ENCODE measurements at places on chromosomes 13 and 19.

- DNase-seq = no peak
Observed at GRCh38 chr13:50168786-50169185, 153.5 kb downstream of the KCNRG start.

- no peak for DNase-seq
Observed at GRCh38 chr13:100790405-100790804, 115.8 kb upstream of the TMTC4 start.

DNA sequence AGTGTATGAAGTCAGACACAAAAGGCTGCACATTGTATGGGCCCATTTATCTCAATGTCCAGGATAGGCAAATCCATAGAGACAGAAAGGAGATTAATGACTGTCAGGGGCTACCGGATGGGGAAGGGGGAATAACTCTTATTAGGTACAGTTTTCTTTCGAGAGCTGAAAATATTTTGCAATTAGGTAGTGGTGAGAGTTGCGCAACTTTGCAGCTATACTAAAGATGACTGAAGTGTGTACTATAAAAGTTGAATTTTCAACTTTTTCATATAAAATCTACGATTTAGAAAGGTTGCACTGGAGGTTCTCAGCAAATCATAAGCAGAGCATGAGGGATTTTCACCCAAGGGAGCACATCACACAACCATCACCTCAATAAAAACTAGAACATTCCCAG lies 16.1 kb upstream of the SLC15A1 start:
- DNase-seq = no peak

DNA sequence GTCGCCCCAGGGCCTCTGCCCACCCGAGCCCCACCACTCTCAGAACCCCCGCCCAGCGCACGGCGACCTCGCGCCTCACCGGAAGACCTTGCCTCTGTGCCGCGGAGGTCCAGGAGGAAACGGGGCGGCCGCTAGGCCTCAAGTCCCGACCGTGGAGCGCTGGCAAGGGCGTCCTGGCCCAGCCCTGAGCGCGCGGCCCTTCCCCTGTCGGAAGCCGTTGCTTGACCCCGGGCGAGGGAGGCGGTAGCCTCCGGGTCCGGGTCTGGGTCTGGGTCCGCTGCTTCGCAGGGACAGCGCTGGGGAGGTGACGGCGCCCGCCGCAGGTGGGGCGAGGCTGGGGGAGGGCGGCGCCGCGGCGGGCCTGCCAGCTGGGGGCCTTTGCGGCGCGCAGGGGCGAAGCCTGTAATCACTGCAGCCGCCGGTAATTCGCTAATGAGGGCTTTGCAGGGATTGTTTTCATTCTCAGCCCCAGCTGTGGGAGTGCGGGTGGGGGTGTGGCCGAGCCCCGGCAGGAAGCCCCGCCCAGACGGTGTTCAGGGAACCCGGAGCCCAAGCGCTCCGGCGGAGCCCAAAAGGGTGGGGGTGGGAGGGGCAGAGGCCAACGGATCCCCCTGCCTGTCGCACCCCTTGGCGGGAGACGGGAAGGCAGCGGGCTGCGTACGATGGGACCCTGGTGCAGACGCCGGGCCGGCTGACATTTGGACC lies 8.6 kb downstream of the C19orf25 start:
- DNase-seq = no peak

DNA sequence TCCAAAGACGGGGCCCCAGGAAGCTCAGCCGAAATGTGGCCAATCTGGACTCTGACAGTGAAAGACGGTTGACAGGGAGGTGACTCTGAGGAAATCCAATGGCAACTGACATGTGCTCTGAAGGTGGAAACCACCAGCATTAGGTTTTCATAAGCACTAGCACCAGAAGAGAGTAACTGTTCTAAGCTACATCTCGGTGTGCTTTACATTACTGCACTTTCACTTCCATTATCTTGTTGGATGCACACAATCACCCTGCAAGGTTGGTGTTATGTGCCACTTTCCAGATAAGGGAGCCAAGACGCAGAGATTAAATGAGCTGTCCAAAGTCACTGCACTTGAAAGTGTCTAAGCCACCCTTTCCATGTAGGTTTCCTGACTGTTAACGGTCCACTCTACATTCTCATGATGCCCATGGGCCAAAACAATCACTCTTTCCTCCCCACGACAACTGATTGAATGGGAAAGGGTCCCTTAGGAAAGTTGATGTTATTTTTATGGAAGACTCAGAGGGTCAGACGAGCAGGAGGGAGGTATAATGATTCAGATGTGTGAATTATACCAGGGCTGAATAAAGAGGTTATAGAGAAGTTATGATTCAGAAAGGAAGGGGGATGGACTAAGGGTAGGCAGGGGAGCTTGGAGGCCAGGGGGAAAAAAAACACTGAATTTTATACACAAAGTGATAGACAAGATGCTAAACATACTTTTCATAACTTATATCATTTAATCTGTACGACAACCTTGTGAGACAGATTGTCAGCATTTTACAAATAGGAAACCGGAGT lies 52.8 kb downstream of the RUBCNL start:
- DNase-seq = no peak

DNA sequence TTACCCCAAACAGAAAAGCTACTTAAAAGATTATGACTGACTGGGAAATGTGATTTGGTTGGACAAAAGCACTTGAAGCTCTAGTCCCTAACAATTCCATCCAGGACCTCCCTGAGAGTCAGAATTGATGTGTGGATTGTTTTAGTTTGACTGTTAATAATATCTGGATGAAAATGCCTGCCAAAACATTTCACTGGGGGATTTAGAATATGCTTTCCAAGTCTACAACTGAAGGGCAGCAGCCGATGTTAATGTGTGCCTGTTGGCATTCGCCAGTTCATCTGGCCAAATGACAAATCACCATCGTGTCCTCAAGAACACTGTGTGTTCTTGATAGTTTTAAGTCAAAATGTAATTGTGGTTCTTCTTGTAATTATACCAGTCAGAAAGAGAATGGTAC lies 76.0 kb upstream of the TSC22D1 start:
- no peak for DNase-seq

DNA sequence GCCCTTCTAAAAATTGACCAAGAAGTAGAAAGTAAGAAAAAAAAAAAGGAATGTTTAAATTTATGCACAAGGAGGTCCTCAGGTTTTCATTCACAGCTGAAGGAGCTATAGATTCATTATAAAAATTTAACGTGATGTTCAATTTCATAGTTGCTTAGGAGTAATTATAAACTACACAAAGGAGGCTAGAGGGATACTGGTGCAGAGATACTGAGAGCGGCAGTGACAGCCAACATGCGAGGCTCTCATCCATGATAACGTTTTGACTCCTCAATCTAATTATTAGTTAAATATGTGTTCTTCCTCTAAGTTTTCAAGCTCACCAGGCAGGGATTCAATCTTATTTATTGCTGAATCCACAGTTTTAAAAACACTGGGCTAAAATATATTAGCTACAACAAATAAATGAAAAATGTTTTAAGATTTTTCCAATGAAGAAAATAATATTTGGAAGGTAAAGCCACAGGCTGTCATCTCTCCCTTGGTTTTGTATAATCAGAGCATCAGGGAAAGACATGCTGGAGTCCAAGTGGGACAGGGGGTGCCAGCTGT lies 49.8 kb upstream of the TRPC4 start:
- DNase-seq = no peak

GRCh38 chr13:113151745-113152690 lies 6.4 kb upstream of the PROZ start:
- DNase-seq = no peak

- DNase-seq = no peak
Observed at GRCh38 chr13:94317063-94317491, 162.4 kb downstream of the DCT start.

DNA sequence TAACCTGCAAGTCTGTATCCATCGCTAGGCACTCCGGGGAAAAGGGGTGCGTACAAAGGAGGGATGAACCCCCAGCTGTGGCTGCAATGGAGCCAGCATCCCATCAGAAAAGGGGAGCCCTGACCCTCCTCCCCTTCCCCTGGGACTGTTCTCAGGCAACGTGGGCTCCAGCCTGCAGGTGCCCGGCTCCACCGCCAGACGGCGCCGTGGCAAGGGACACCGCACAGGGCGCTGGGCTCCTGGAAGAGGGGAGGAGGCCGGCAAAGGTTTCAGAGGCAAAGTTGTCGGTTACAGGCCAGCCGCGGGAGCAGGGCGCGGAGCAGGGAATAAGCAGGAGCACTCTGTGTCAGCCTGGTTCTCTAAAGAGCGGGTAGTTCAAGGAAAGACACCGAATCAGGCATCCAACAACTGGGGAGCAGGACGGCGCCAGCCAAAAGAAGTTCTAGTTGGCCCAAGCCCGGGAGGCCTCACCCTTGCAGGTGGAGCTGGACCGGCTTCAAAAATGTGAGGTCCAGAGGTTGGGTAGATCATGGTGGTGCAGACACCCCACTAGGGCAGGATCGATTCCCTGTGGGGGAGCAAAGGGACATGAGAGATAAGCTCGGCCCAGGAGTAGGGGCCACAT lies 53.0 kb upstream of the ATP12A start:
- DNase-seq = no peak

DNA sequence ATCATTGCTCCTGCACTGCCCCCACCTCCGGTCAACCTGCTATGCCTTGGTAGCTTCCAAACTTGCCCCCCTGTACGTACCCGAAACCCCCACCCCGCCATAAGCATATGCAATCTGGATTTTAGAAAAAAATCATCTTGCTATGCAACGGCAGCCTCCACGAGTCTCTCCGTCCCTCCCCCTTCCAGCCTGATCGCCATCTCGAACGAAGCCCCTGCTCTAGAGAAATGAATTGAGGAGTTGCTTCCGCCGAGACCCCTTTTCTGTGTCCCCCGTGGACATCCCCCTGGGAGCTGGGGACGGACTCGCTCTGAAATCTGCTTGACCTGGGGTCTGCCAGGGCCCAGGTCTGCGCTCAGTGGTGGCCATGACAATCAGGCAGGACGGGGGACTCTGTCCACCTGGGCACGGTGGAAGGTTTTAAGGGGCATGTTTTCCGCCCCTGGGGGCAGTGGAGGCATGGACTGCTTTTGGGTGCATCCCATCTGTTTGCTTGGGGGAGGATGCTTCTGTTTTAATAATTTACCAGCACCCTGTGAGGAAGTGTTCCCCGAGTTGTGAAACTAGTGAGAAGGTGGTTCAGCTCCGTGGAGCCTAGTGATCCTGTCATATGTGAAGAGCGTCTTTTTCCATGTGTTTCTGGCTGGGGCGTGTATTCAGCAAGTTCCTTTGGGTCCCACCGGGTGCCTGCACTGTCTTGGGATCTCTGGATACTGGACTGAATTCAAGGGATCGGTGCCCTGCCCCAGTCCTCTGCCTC lies 1.0 kb downstream of the KDM4B start:
- DNase-seq = no peak

- no peak for DNase-seq
Observed at GRCh38 chr13:109517517-109517916, 268.9 kb downstream of the IRS2 start.

- DNase-seq = no peak
Observed at GRCh38 chr19:14514215-14514863, 3.9 kb downstream of the DNAJB1 start.

DNA sequence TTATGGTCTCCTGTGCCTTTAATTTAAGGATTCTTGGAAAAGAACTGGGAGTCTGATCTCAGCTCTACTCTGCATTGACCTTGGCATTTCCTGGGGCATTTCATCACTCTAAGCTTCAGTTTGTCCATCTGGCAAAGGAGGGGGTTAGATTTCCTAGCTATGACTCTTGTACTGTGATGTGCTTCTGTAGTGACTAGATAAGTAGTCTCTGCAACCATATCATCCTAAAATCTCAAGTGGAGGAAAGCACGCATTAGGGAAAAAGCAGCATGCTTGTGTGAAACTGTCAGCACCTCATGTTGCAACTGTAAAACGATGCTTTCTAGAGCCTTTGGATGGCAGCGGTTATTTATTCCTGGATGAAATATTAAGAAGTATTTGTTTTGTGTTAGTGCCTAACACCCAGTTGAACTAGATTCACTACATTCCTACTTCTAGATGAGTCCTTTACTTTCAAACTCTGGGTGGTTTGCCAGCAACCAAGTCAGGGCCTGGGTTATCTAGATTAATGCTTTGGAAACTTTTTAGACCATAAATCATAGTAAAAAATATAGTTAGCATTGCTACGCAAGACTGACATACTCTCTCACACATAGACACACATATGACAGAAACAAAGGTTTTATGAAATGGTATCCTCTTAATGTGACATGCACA lies 6.8 kb downstream of the WDFY2 start:
- peak; percentile 54 for DNase-seq

DNA sequence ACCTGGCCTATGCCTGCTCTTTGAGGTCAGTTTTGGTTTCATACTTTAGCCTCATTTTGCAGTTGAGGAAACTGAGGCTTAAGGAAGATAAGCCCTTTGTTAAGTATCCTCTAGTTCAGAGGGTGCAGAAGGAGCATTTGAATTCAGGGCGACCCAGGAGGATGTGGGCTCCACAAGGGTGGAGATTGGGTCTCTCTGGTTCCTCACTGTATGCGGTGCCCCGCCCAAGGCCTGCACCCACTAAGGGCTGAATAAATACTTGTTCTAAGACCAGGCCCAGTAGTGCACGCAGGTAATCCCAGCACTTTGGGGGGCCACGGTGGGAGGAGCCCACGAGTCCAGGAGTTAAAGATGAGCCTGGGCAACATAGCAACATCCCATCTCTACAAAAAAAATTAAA lies 768 bp upstream of the SLC44A2 start:
- DNase-seq = no peak

- peak; percentile 98 for DNase-seq
Observed at GRCh38 chr13:110907951-110908898, 6.6 kb downstream of the ANKRD10 start.

- peak; percentile 41 for DNase-seq
Observed at GRCh38 chr19:31349160-31349881, at the start of gene TSHZ3. TSS of gene TSHZ3 (minus strand) at chr19:31349436. CDS start at chr19:31349219, 217 bp downstream.

- DNase-seq = no peak
Observed at GRCh38 chr13:66860878-66861417, 369.2 kb downstream of the PCDH9 start.

GRCh38 chr13:59745392-59745788 lies 418.3 kb downstream of the DIAPH3 start:
- no peak for DNase-seq

DNA sequence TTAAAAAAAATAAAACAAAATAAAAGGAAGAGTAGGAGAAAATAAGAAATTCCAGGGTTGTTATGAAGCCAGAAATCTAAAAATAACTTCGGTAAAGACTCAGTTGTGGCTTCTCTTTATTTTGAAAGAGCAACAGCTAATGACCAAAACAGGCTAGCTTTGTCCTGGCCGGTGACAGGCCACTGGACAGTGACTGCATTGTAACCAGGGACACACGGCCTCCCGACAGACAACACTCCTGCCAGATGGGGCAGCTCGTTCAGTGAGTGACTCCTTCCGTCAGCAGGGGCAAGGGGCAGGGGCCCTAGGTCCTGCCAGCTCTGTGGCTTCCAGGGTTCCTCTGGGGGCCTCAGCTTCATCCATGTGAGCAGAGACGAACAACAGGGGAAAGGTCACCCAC lies 173.4 kb downstream of the KATNAL1 start:
- DNase-seq = no peak

All from epithelial cell of prostate (primary cell).